ENCODE measurements at places on chromosomes 4 and X.
A peak's percentile ranks its signal among the peaks of the same experiment; 100 is the strongest.

DNA sequence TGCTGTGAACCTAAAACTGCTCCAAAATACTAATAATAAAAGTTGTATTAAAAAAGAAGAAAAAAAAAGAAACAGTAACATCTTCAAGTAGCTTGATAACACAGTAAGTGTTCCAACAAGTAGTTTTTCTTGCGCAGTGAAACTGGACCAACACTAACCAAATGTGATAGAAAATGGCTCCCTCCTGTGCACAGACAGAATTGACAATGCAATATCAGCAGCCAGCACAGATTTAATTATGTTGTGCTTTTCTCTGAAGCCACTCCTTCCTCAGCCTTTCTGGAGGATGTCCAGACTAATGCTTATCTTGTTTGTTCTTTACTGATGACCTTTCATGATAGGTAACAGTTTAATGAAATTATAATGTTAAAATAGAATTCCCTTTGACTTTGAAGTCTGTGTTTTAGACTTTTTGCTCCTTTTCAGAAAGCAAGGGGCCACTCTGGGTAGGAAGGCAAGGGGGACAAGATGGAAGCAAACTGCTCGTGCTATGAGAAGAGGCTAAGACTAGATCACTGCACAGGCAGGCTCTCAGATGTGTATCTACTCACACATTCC lies 147.1 kb upstream of the RPL34 start:
- DNase-seq, result no peak

GRCh38 chr4:61194571-61194970 lies 5.6 kb upstream of the ADGRL3 start:
- DNase-seq, result no peak

DNA sequence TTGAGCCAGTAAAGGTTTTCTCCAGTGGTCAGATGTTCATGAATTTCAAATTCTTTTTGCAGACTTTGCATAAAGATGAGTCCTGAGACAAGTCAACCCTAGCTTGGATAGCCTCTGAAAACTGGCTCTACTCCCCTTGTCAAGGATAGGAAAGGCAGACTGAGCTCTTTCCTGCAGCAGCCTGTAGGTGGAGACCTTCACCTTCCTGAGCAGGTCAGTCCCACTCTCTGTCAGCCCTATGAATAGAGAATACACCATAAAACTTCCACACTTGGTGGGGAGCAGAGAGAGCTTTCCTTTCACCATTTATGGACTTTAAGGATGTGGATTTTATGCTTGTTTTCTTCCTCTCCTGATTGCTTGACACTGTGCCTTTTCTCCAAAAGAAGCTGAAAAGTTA lies 41.9 kb downstream of the PCDH19 start:
- no peak for DNase-seq

- DNase-seq, result no peak
These were observed 45.2 kb downstream of the SLC4A4 start for GRCh38 chr4:71383984-71384383.

- DNase-seq, result no peak
These were observed 161.4 kb downstream of the ENOX2 start for GRCh38 chrX:130741584-130741983.

DNA sequence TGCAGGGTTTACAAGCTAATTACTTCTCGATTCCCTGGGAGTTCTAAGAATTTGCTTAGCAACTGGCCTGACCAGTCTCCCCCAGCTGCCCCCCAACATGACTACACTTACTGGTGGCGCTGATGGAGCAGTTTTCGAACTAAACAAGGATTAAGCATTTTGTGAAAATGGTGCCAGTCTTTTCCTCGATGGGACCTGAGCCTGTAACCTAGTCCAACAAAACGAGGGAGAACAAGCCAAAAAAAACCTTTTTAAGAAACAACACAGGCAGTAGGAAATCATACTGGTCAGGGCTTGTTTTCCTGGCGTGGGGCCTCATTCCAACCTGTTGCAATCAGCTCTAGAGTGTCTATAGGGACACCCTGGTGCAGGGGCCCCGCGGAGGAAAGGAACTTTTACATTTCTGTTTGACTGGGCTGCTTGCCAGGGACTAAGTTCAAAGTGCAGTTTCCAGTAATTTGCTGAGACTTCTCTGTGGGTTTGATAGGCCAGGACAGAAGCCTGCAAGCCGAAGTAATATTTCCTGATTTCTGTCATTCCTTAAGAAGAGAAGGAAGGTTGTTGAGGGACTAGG lies 158.7 kb downstream of the SPRY1 start:
- peak; percentile 95 for DNase-seq

- DNase-seq, result no peak
These were observed 173.9 kb upstream of the KLF3 start for GRCh38 chr4:38489924-38490639.

DNA sequence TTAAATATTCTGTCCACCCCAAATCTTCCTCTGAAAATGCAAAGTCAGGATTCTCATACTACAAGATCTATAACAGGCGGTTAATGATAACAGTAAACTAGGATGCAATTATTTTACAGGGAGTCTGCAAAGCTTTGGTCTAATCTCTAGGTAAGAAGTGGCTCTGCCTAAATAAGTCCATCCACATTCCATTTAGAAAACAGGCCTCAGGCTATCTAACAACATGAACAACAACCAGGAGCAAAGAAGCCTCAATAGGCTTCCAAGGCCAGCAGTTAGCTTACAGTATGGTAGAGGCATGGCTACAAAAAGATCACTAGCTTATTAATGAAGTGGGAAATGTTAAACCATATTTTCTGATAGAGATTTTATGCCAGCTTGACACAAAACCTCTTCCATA lies 6.4 kb downstream of the MAB21L2 start:
- DNase-seq, result no peak

DNA sequence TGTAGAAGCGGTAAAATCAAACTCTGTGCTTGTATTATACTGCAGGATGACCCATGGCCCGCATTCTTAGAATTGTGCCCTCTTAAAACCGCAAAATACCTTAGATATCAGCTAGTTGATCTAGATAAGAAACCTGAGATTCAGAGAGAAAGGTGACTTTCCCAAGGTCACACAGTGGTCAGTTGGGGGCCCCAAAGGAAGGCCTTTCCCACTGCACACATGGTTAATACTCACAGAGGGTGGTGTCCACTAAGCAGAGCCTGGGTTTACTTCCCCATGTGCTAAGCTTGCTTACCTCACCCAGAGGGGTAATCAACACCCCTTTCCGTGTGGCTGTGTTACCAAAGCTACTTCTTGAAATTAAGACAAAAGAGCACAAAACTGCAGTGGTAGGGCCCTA lies 66.3 kb downstream of the RBM47 start:
- no peak for DNase-seq

- DNase-seq, result no peak
These were observed 562.9 kb upstream of the FAT1 start for GRCh38 chr4:187286525-187286924.
